Cardiac muscle cell (in vitro differentiated cells and primary cell): ENCODE measurements at places on chromosomes 12 and 14.

DNA sequence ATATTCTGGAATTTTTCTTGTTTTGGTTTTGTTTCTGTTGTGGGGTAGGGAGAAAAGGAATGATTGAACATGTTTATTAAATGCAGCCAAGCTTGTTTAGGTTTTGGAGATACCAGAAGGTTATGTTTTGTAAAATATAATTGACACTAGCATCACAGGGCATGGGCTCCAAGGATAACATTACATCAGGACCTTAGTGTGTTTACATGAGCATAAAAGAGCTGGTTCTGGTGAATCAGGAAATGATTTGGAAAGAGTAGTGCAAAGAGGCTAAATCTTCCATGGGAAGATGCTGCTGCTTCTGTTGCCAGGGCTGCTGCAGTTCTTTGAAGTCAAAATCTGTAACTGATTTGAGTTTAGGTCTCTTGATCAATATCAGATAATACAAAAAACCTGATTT is 118.7 kb downstream of the ETNK1 start:
- no peak for DNase-seq

DNA sequence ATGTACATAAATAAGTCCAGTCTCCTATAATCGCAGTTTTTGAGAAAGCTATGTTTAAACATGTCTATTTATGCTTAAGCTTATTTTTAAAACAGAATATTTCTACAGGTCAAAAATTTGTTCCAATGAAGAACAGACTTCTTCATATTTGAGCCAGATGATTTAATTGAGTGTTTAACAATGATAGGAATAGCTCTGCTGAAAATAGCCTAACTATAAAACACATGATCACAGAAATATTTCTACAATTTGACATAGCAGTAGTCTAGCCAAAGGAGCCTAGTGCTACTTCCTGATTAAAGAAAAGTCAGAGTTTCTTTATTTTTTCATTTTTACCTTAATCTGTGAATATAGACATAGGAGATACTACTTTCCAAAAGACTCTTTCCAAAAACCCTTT is 29.4 kb downstream of the DCP1B start:
- no peak for DNase-seq

DNA sequence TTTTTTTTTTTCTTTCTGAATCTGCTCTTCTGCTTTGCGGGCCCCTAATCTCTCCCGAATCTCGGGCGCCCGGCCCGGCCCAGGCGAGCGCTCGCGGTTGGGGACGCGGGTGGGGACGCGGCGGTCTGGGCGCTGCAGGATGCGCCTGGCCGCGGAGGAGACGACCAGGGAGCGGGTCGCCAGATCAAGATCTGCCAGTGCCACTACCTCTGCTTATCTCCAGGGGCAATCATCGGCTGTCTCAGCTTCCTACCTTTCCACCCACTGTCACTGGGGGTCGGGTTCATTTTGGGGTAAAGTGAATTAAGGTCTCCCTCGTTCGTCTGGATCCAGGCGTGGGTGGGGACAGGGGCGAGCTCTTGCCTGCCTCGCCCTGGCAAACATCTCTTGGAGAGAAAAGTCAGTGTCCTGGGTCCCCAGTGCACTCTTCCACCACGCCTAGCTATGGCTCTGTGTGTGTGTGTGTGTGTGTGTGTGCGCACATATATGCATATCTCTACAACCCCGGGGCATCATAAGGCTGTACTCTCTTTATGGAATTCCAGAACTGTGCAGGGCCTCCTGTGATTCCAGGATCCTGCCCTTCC is 422.3 kb downstream of the VRK1 start:
- no peak for DNase-seq

GRCh38 chr12:124441443-124442194 is 125.8 kb downstream of the NCOR2 start:
- DNase-seq = no peak

GRCh38 chr12:41250748-41251147 is 62.6 kb downstream of the PDZRN4 start:
- DNase-seq = no peak

GRCh38 chr14:50013934-50014333 is 102.4 kb downstream of the VCPKMT start:
- DNase-seq = no peak

DNA sequence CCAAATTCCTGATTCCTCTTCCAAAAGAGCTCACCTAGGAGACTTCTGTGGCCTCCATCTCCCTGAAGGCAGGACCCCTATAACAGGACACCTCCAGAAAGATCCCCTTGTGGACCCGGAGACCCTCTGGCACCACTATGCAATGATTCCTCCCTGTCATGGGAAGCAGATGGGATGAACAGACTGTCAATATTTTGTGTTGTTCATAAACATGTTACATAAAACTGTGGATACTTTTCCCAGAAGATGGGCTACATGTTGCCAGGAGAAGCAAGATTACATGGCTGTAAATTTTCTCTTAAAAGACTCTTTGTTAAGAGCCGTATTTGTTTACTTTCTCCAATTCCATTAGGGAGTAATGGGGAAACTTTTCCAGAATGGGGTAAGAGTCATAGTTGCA is 52.1 kb downstream of the TUNAR start:
- no peak for DNase-seq
